ENCODE measurements at places on chromosomes 11 and 22. TPM values are rescaled to one million over a fixed set of nuclear protein-coding genes. Genes with fewer than 3 reads are reported as not detected.

- DNase-seq, result no peak
Measured at GRCh38 chr11:103927535-103927934, 108.9 kb upstream of the DDI1 start.

The LMO2 gene
- 2.5 TPM for total RNA-seq

- DNase-seq, result no peak
Measured at GRCh38 chr22:46807458-46807857, 45.0 kb downstream of the TBC1D22A start.

The KDM4E gene
- total RNA-seq, result not detected

DNA sequence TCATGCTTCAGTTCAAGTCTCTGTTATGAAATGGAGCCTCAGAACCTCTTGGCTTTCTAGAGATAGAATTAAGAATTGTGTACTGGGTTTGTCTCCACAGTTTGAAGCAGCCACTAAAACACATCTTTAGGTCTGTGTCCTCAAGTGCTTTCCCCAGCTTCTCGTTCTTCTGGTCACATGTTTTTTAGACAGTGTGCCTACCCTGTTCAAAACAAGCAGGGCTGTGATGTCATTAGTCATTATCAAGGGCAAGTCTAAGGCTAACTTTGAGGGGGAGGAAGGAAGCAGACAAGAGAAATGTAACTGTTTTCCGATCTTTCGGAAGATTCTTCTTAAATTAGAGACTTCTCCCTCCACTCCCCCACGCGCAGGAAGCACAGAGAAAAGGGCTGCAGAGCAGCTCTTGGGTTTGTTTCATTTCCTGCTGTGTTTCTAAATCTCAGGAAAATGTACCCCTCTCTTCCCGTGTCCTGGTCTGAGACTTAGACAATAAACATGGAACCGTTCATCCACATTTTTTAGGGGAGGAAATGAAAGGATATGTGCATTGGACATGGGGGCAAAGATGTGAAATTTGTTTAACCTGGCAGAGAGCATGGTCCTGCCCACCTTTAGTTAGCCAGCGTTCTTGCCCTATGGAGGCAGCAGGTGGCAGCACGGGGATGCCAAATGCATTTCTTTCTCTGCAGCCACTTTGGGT lies 3.1 kb downstream of the AKIP1 start:
- DNase-seq, result no peak

The OSBP2 gene
- 6.2 TPM for total RNA-seq

The OR52E5 gene
- total RNA-seq, result not detected

- no peak for DNase-seq
Measured at GRCh38 chr11:71103266-71103665, 149.1 kb downstream of the SHANK2 start.

DNA sequence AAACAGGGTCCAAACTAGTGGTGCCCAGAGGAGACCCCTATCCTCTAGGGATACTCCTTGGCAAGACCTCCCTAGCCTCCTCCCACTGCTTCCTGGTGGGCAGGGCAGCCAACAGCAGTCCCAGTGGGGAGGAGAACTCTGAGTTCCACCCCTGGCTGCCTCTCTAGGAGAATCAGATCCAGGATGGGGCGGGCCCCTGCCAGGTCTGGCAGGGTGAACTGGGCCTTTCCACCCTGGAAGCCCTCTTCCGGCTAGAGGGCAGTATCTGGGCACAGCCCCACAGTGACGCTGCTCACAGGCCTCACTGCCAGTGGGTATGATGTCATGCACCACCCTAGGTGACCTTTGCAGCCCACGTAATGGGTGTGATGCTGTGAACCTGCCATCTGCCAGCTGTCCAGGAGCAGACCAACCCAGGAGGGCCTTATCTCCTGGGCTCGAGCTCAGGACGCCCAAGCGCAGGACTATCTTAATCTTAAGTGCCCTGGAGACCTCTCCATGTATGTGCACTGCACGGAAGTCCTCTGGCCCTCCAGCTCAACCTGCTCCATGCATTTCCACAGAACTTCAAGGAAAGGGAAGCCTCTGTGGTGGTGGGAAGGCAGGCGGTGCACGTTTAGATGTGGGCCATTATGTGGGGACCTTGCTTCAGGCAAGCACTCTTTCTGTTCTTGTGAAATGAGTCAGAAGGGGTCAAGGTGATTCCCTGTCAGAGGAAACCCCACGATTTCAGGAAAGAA lies 31.8 kb upstream of the FCHSD2 start:
- no peak for DNase-seq

The OR10A2 gene
- not detected for total RNA-seq

- no peak for DNase-seq
Measured at GRCh38 chr11:126680131-126680530, 320.4 kb downstream of the KIRREL3 start.

The RBFOX2 gene
- total RNA-seq, result 91.2 TPM

GRCh38 chr11:66367561-66368312 lies 3.8 kb downstream of the SLC29A2 start:
- no peak for DNase-seq

- no peak for DNase-seq
Measured at GRCh38 chr11:108197351-108197750, 25.1 kb downstream of the NPAT start.

DNA sequence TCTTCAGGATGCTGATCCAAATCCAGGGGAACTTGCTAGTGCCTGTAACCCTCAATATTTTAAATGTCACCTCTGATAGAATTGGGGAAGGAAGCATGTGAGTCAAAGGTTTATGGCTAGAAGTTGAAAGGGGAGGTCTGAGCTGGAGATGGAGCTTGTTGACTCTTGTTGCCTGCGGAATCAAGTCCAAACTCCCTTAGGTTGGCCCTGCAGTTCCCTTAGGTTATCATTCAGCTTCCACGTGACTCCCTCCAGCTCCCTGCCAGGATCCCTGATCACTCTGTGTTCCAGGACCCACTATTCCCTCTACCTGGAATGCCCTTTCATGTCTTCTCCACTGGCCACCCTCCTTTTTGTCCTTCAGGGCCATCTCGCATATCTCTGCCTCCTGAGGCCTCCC lies 26.2 kb upstream of the LIPT2 start:
- no peak for DNase-seq

GRCh38 chr11:26862801-26863200 lies 131.1 kb upstream of the FIBIN start:
- DNase-seq, result no peak

The FREY1 gene
- total RNA-seq, result not detected

DNA sequence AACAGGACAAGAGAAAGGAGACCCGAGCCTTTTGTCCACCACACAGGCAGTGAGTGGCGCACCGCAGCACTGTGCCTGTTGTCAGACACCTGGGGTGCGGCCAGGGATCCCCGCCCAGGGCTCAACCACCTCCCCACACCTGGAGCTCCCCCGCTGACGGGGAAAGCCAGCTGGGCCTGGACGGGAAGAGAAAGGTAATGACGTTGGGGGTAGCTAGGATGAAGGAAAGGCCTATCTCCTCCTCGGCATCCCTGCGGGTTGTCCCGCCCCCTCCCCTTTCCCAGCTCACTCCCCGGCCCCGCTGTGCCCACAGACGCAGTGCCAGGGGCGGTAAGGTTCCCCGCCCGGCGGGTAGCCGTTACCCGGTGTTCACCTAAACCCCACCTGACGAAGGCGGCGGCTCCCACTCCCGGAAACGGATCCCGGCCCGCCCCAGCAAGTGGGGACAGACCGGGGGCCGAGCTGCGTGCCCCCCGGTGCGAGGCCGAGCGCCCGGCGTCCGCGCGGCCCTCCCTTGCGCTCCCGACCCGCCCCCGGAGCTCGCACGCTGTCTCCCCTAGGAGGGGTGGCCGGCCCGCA lies 495 bp downstream of the HYOU1 start:
- no peak for DNase-seq

DNA sequence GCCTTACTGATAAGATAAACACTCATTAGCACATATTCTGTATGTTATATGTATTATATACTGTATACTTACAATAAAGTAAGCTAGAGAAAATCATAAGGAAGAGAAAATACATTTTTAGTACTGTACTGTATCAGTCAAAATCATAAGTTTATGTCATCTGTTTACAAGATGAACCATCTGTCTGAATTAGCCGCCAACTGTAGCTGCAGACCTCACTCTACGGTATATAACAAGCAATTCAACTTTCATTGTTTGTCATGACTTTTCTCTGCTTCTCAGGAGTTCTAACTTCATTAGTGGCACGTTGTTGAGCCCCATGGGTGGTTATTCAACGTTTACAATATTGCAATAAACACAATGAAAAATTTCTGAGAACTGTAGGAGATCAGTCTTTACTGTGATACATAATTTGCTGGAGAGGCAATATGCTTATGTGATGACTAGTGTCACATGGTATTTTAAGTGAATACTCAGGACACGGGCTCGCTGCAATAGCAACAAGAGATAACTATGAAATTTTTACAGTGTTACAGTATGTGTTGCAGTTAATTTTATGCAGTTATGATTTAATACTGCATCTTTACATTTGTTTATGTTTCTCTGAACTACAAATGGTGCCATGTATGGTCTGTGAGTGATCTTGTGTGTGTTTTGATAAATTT lies 132.2 kb upstream of the CTSC start:
- no peak for DNase-seq

The TH gene
- total RNA-seq, result not detected

DNA sequence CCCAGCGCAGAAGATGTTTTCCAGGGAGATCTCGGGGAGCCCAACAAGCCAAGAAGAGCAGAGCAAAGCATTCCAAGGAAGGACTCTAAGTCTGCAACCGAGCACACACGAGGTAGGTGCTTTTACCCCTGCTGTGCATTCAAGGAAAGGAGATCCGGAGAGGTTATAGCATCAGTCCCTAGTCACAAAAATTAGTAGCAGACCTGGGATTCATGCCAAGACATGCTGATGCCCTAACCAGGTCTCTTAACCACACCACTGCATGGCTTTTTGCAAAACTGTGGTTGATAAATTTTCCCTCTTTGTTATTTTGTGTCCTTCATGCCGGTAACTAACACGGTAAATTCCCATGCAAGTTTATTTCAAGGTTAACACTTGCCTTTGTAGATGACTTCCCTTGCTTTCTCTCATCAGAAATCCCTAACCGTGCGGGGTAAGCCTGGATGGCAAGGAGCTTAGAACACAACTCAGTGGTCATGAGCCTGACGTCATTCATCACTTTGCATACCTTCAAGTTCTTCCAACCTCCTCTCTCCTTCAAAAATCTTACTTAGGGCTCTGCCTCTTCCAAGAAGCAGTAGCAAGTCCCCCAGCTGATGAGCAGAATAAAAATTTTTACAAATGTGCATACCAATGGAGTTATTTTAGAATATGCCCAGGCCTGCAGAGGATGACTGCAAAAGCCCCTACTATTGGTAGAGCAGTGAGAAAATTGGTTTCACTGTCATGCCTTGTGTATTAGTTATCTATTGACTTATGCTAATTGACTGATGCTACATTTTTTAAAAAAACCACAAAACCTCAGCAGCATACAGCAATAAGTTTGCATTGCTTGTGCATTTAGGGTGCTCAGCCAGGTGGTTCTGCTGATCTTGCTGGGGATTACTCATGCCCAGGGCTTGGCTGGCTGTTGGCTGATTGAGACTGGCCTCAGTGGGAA lies 465.1 kb downstream of the MN1 start:
- DNase-seq, result no peak

The C22orf31 gene
- not detected for total RNA-seq

The B4GALNT4 gene
- 31.6 TPM for total RNA-seq

DNA sequence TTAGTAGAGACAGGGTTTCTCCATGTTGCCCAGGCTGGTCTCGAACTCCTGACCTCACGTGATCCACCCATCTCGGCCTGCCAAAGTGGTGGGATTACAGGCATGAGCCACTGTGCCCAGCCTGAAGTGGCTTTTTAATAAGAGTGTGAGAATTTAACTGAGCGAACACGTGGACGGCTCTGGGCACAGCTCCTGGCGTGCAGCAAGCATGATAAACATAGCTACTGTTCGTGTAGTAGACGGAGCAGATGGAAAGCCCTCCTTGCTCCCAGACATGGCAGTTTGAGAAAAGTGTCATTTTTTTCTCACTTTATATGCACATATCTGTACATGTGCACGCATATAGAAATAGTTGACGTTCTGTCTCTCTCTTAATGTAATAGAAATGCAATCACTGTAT lies 7.0 kb downstream of the EMID1 start:
- DNase-seq, result no peak

GRCh38 chr22:29251981-29252911 lies 15.5 kb downstream of the RHBDD3 start:
- no peak for DNase-seq

GRCh38 chr11:5891216-5891800 lies 1.7 kb upstream of the OR52E5 start:
- DNase-seq, result no peak

GRCh38 chr22:47369431-47370015 lies 607.1 kb downstream of the TBC1D22A start:
- no peak for DNase-seq

DNA sequence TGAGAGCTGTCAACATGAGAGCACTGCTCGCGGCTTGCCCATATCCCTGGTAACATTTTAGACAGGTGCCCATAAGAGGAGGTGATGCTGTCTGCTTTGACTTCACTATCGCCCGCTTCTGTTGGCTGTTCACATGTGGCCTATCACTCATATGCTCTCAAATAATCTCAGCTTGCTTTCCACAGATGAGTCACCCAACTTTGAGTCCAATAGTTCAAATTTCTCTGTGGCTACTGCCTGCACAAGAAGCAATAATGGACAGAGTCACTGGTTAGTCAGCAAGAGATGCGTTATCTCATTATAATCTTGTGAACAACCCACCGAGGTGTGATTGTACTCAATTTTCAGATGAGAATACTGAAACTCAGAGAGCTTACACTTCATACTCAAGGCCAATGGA lies 1714.1 kb downstream of the LRRC4C start:
- DNase-seq, result no peak

DNA sequence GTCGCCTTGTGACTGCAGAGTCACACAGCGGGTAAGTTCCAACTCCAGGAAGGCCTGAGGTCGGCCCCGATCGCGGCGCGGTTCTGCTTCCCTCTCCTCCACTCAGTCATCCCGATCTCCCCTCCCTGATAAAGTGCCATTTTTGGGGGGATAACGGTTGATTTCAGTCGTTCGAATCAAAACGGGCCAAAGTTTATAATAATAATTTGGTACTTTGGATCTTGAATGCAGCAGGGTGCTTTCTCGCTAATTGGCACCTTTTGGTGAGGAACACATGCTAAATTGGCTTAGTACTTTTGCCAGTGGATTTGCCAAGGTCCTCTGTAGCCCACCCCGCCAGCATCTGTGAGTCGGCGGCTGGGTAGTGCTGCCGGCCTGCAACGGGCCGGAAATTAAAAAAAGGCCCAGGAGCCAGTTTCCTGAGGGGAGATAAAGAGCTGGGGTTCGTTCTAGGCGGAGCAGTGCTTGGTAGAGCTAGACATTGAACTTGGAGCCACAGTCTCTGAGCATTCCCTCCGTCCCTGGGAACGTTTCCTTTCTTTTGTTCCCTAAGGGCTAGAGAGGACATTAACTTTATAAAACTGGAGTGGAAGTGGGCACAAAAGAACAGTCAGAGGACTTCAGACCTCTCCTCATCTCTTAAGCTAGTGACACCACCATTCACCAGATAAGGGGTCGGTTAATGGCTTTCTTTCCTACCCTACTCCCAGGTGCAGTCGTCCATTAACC lies 997 bp downstream of the UBE2L3 start:
- no peak for DNase-seq

- DNase-seq, result no peak
Measured at GRCh38 chr11:96324912-96325311, 18.1 kb downstream of the MAML2 start.

- DNase-seq, result peak; percentile 28
Measured at GRCh38 chr11:47768101-47768612, 1.0 kb upstream of the FNBP4 start.

The LYVE1 gene
- 0.27 TPM for total RNA-seq

The NTM gene
- total RNA-seq, result 111 TPM

- no peak for DNase-seq
Measured at GRCh38 chr22:38406617-38407016, 48.4 kb downstream of the KCNJ4 start.

Measured in kidney epithelial cell (primary cell).